ENCODE measurements at places on chromosomes 1 and 21. TPM values are rescaled to one million over a fixed set of nuclear protein-coding genes. Genes with fewer than 3 reads are reported as not detected.

BNIPL gene
- 3.8 TPM for total RNA-seq

GUCA2B gene
- not detected for total RNA-seq

CYYR1 gene
- total RNA-seq: not detected

FAM229A gene
- total RNA-seq: 28.7 TPM

PRPF38A gene
- total RNA-seq: 89.1 TPM

YBEY gene
- total RNA-seq: 15.6 TPM

PPIAL4G gene
- total RNA-seq: 2.6 TPM

NID1 gene
- total RNA-seq: not detected

CR1L gene
- not detected for total RNA-seq

LAMB3 gene
- 0.93 TPM for total RNA-seq

TNFAIP8L2 gene
- 31.5 TPM for total RNA-seq

CRB1 gene
- total RNA-seq: 0.55 TPM

TSPEAR gene
- not detected for total RNA-seq

UMODL1 gene
- total RNA-seq: 2.7 TPM

PAQR6 gene
- total RNA-seq: 2.8 TPM

PLA2G2C gene
- total RNA-seq: not detected

SMCP gene
- total RNA-seq: not detected

RNF220 gene
- 122 TPM for total RNA-seq

PTAFR gene
- total RNA-seq: 1.1 TPM

NMNAT2 gene
- not detected for total RNA-seq

GRIK1 gene
- not detected for total RNA-seq

QSOX1 gene
- total RNA-seq: 23.1 TPM
